Stimulated activated CD4-positive, alpha-beta T cell treated with anti-CD3 and anti-CD28 coated beads, Interleukin-15, amount 100 ng/mL, for 1 hour (primary cell): ENCODE measurements at places on chromosomes 12 and 14.

- DNase-seq, result no peak
Measured at GRCh38 chr12:112555621-112556233, 137.0 kb downstream of the PTPN11 start.

DNA sequence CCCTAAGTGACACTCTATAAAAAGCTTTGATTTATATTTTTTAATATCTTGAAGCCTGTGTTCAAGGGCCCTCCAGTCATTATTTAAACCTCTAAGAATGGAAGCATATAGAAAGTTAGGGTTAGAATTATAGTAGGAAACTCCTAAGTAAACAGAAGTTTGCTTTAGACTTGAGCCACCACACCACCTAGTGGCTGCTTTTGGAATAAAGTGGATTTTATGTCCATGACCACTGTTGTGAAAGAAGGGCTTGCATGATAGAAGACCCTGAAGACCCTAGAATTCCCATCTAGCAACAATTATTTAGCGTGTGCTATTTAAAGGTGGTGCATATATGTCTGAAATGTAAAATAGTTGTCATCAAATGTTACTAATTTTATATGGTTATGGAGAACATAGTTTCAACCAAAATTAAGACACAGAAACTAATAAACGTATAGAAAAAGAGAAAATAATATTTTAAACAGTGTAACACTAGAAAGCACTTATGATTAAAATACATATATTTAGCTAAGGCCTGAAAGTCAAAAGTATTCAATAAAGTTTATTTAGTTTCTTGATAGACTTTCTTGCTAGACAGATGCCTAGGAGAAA lies 21.3 kb downstream of the LRRIQ1 start:
- DNase-seq, result no peak

- DNase-seq, result no peak
Measured at GRCh38 chr12:94244165-94245133, 96.1 kb downstream of the PLXNC1 start.

DNA sequence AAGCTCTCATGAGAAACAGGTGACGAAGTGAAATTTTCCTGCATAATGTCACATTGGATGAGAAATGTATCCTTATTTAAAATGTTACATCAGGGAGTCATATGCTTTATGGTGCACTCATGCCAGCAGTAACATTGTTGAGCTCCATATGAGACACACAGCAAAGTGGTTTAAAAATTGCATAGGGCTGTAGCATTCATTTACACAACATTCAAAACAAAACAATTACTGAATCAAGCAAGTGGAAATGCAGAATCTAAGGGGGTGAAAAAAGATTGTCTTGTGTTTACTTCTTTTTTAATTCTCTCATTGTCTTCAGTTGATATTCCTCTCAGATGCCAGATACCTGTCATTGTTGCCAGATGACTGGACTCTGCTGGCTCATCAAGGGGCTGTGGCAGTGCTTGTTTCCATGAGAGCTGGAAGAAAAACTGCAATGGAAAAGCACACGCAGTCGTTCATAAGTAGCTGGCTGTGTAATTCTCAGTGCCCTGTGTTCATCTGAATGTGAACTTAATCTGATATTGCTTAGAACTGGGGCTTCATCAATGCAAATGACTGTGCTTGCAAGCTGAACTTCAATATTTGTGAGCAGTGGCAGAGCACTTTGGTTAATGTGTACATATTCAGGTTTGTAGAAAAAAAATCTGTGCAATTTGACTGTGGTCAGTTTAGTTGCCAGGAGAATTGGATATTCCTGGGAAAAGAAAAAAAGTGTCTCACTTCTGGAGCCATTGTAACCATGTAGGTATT lies 305.6 kb downstream of the RAD51B start:
- DNase-seq, result no peak

DNA sequence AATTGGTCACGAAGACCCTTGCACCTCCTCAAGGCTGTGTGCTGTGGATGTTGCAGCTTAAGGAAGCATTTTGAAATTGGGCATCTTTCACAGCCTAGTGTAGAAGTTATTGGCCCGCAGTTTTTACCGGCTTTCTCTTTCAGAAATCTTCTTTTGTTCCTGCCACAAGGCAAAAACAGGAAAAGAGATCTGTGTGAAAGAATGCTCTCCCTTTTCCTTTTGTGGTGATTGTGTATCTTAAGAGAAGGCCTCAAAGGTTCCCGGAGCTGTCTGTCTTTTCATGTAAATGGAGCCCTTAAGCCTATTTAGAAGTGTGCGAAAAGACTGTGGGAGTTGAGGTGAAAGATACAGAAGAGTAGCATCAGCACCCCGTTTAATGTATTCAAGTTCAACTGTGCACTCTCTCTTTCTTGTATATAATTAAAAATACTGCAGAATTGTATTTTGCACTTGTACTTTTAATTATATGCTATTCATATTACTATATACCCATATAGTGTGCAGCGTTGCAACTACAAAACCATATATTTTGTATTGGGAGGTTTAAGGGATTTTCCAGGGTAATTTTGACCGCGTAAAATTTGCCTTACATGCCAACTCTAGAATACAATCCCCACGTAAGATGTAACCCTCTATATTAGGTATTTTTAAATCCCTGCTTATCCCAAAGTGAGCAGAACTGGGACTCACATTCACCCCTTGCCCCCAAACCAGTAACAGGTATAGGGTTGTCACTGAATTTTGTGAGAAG lies 441.7 kb downstream of the RAD51B start:
- no peak for DNase-seq

- DNase-seq, result no peak
Measured at GRCh38 chr12:49187184-49187583, 1.7 kb downstream of the TUBA1A start.

- no peak for DNase-seq
Measured at GRCh38 chr12:51793201-51793600, 55.3 kb downstream of the FIGNL2 start.

GRCh38 chr14:81784084-81784483 lies 250.4 kb upstream of the SEL1L start:
- no peak for DNase-seq

GRCh38 chr12:112907415-112908157 lies 824 bp downstream of the OAS1 start:
- DNase-seq, result no peak

DNA sequence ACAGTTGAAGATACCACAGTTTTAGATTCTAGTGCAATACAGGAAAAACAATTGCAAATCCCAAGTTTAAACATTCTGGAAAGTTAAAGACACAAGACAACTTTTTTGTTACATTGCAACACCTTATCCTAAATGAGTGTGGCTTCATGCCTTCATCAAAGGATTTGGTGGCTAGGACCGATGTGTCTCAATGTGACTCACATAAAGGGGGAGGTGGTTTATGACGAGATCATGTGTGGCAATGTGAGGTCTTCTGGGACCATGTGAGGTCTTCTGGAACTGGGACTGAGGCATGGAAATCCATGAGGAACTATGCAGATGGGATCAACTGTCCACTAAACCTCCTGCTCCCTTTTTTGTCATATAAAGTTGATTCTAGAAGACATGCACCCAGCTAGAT lies 166.2 kb downstream of the PAX9 start:
- no peak for DNase-seq

DNA sequence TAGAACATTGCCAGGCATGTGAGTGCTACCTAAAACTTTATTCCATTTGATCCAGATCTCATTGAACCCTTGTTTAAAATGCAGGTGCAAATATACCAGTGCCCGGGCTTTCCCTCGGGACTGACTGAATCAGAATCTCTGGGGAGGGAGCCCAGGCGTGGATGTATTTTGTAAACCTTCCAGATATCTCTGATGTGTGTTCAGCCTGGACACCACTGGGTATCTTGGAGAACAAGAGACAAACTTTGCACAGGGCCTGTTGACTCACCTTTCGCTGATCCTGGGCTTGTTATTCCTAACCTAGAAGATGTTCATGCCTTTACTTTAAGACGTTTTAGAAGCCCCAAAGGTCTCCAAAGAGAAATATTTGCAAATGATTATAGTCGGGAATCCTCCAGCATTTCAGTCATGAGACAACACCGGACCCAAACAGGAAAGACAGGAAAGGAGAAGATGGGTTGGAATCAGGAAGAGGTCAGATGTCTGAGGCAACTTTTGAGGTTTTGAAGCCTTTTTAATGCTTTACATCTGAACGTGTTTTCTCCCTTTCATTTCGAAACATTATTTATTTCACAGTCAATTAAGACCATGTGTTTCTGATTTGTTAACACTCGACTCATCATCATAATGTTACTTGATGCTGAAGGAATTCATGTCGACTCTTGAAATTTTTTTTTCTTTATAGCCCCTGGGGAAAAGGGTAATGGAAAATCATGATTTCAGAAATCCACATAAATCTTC lies 118.6 kb downstream of the PLXNC1 start:
- no peak for DNase-seq

- no peak for DNase-seq
Measured at GRCh38 chr12:82818271-82819035, 131.7 kb downstream of the TMTC2 start.

- no peak for DNase-seq
Measured at GRCh38 chr12:49054096-49054495, 6.5 kb downstream of the KMT2D start.

- no peak for DNase-seq
Measured at GRCh38 chr14:94322648-94323570, at the start of gene SERPINA6. Gene SERPINA6 (minus strand): TSS chr14:94323336. CDS start chr14:94314648, 8,688 bp downstream.

DNA sequence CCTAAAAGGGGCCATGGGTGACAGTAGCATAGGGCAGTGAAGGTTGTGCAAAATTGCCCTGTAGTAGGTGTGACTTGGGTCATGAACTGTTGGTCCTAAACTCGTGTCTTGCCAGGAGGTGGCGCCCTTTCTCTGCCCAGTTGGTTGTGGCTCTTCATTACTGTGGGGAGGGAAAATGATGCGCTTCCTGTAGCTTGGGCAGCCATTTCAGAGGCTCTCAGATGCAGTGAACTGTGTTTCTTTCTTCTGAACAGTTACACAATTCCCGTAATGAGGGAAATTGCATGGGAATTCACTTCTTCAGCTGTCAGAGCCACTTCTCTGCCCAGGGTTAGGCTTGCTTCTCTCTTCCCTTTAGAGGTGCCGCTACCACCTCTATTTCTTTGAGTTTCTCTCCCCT lies 148.1 kb upstream of the NRXN3 start:
- no peak for DNase-seq

GRCh38 chr12:130677957-130678558 lies 38.0 kb downstream of the RIMBP2 start:
- no peak for DNase-seq

GRCh38 chr12:88914967-88915366 lies 334.7 kb upstream of the KITLG start:
- DNase-seq, result no peak

- no peak for DNase-seq
Measured at GRCh38 chr14:100522616-100523099, 64.6 kb downstream of the BEGAIN start.

GRCh38 chr12:118374126-118374725 lies 1.5 kb upstream of the TAOK3 start:
- no peak for DNase-seq

DNA sequence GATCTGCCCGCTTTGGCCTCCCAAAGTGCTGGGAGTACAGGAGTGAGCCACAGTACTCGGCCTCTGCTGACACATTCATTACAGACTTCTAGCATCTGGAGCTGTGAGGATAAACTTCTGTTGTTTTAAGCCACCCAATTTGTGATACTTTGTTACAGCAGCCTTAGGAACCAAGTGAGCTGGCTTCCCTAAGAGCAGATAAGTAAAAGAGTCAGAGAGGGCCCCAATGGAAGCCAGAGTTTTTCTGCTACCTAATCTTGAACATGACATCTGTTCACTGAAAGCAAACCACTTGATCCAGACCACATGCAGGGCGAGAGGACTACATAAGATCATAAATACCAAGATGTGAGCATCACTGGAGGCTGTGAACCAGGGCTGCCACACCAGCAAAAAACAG lies 3.7 kb upstream of the MAPKAPK5 start:
- no peak for DNase-seq

- DNase-seq, result no peak
Measured at GRCh38 chr12:107379852-107380567, 286.7 kb upstream of the CRY1 start.

DNA sequence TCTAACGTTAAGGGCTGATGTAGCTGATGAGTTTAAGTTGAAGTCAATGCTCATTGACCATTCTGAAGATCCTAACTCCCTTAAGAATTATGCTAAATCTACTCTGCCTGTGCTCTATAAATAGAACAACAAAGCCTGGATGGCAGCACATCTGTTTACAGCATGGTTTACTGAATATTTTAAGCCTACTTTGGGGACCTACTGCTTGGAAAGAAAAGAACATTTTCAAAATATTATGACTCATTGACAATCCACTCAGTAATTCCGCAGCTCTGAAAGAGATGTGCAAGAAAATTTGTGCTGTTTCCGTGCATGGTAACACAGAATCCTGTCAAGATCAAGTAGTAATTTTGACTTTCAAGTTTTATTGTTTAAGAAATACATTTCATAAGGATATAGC lies 35.0 kb upstream of the NAV3 start:
- DNase-seq, result no peak

DNA sequence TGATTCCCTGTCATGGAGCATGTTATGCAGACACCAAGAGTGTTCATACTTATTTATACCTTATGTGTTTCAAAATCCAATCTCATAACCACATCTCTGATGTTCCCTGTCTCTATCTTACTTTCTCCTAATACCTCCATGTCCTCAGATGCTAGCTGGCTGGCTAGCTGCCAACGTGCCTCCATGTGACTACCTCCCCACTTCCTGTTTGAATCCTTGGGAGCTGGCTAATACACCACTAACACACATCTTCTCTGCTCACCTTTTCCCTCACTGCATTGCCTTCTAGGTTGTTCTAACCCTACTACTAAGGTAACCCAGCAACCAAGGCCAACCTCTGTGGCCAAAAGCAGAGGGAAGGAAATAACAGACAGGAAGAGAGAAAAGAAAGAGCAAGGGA lies 27.3 kb downstream of the TTC5 start:
- no peak for DNase-seq

DNA sequence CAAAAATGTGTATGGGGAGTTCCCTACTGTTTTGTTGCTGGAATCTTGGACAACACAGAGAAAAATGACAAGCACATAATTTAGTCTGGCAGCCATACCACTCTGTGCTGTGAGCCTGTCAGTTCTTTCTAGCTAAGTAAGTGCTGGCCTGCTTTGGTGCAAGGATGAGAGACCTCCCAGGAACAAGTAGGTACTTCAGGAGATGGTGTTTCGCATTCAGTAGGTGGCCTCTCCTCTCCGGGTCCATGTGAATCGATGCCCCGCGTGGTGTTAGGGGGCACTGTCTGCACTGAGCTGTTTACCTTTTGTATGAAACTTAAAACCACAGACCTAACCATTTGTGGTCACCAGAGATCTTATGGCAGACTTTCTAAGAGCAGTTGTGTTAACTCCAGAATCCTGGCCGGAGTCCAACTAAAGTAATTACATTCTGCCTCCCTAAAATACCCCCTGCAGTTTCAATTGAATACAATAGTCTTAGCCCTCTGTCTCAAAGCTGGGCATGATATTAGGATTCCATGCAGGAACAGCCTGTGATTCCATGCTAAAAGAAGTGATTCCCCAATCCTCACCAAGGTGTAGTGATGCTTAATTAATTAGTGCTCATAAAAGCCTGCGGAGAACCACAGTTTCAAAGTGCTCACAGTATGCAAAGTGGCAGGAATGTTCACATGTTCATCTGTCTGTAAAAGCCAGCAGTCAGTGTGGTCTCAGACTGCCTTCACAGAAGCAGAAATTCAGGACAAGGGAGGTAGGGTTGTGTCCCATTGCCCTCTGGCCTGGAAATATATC lies 64.2 kb downstream of the LLPH start:
- DNase-seq, result no peak

GRCh38 chr12:127943481-127944210 lies 323.3 kb upstream of the TMEM132C start:
- no peak for DNase-seq
